ENCODE measurements at places on chromosomes 4 and X.

DNA sequence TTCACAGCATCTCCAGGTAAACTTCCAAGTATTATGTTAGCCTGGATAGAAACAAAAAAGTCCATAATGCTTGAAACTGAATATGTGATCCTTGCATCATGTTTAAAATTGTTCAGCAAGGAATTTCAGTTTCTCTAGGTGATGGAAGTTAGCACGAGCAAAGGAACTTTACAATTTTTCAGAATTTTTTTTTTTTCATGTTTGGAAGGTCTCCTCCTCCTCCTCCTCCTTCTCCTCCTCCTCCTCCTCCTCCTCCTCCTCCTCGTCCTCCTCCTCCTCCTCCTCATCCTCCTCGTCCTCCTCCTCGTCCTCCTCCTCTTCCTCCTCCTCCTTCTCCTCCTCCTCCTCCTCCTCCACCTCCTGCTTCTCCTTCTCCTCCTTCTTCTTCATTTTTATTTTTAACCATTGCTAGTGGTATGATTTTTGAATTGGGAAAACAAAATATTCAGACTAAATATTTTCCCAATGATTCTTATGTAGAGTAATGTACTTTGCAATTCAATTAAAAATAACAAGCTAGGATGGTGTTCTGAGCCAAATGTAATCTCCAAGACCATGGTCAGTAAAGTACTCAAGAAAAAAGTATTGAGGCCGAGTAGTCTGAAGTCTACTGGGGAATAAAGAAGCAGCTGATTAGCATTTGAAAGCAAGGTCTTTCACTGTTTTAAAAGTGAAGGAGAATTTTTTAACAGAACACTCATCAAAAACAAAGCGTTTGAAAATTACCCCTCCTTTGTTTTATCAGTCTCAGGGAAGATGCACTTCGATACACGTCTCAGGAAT lies 420.9 kb upstream of the ATOH1 start:
- DNase-seq, result no peak

GRCh38 chr4:146335763-146336409 lies 121.5 kb downstream of the REELD1 start:
- DNase-seq, result no peak

DNA sequence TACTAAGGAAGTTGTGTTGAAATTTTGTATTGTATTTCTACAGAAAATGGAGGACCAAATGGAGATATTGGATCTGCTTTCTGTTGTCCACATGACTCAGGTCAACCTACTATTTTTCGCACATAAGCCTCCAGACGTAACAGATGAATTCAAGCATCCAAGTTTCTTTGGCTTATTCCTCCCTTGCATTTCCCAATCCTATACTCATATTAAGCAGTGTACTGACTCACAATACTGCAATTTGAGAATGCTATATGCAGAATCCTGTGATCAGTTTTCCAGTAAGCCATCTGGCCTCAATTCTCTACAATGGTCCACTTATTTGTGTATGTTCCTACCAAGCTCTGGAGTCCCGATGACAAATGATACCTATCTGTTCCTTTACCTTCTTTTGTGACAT lies 75.7 kb downstream of the ASB9 start:
- DNase-seq, result no peak

GRCh38 chr4:94214703-94215319 lies 7.1 kb downstream of the SMARCAD1 start:
- DNase-seq, result no peak

DNA sequence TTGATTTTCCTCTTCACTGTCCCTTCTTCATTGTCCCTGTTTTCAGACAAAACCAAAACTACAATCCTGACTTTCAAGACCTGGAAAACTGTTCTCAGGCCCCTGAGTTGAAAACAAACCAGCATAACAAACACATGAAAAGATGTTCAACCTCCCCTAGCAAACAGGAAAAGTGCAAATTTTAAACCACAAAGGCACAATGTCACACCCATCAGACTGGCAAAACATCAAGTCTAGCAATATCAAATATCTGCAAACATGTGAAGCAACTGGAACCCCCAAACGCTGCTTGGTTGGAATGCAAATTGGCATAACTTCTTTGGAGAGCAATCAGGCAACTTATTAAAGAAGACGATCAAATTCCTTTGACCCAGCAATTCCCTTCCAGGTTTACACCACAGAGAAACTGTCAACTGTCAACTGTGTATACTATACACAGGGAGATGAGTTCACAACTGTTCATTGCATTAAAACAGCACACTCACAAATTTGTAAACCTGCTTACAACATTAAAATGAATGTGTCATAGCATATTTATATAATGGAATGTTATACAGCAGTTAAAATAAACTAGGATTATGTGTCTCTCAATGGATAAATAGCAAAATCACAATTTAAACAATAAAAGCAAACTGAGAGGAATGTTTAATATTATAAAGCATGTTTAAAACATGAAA lies 7.0 kb downstream of the USP46 start:
- DNase-seq, result no peak

GRCh38 chrX:49233887-49234555 lies 881 bp upstream of the CACNA1F start:
- DNase-seq, result no peak

DNA sequence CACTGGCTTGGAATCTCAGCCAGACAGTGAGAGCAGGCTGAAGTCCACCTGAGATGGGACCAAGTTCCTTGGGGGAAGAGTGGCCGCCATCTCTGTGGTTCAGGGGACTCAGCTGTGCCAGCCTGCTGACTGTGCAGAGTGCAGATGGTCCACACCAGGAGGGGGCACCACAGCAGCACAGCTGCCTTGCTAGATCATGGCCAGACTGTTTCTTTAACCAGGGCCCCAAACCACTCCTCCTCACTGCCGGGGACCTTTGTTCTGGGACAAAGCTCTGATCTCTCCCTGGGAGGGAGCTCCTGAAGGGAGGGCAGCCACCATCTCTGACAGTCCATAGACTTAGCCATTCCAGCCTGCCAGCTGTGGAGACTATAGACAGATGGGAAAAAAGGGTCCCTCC lies 2189.6 kb downstream of the PCDH7 start:
- DNase-seq, result no peak

- no peak for DNase-seq
These were observed 1180.8 kb upstream of the PABPC4L start for GRCh38 chr4:135382280-135382959.

- DNase-seq, result no peak
These were observed 11.6 kb downstream of the TXLNG start for GRCh38 chrX:16797841-16798240.

GRCh38 chr4:184012937-184013336 lies 107.8 kb downstream of the STOX2 start:
- peak; percentile 9 for DNase-seq

DNA sequence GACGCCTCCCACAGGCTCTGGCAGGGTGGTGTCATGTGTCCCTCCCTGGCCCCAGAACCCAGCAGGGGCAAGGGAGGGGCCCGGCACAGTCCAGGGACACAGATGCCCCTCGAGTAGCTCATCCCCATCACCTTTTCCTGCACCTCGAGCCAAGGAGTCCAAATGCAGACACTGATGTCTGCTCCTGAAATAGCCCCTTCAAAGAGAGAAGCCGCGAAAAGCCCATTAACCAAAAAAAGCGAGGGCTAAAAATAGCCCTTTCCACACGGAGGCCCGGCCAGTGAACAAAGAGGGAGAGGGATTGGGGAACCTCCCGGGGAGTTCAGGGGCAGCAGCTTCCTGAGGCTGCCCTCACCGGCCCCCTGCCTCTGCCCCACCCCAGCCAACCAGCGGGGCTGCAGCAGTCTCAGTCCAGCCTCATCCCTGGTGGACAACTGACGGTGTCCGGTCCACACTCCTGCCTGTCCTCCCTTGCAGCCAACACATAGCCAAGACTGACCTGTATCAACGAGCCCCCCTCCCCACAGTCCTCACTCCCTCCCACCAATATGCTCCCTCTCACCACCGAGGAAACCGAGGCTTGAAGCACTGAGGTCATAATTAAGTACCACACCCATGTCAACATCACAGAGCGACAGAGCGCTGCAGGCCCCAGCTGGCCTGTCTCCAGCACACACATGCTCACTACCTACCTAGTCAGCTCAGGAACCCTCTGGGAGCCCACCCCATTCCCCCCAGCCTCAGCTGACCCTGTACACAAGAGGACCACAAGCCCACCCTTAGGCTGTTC lies 23.9 kb downstream of the WDR1 start:
- no peak for DNase-seq

GRCh38 chrX:7347465-7347864 lies 199.5 kb upstream of the PUDP start:
- no peak for DNase-seq

DNA sequence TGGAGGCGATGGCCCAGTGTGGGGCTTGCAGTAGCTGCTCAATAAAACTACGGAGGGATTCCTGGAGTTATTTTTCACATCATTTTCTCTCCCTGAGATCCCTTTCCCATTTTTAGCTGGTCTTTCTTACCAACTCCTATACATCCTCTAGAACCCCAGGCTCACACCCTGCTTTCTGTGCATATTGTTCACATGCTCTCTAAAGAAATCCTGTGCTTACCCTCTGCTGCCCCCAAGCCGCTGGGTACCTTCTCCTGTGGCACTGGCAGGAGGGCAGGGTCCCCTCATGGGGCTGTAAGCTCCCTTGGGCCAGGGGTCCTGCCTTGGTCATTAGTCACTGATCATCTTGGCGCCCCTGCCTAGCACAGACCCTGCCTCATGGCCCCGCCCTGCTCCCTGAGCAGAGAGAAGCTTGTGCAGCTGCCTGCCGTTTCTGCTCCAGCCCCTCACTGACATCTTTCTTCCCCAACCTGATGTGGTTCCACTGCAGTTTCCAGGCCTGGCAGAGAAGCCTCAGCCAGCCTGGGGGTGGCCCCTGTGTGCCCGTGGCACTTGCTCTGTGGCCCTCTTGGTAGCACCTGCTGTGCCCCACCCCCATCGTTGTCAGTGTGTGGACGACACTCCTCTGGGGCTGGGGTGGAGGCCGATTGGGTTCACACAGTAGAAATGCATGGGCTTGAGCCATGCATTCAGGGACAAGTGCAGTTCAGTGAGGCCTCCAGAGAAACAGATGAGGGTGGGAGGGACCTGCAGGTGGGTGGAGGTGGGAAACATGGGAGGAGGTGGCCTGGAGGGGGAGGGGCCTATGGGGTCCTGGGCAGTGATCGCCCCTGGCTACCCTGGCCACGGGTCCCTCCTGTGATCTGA lies 69.5 kb downstream of the WFS1 start:
- DNase-seq, result no peak

DNA sequence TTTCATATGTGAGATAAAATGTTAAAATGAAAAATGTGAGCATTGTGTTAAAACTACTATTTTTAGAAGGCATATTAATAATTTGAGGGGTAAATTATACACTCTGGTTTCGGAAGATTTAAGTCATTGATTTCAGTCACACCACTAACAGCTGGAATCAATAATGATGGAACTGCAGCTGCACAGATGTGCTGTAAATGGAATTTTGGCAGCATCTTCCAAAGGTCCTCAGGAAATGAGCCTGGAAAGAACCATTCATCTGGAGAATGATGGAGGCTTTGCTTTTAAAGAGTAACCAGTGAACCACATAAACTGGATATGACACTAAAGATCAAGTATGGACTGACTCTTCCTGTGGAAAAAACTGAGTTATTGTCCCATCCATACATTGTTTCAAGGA lies 759.0 kb upstream of the EPHA5 start:
- no peak for DNase-seq

DNA sequence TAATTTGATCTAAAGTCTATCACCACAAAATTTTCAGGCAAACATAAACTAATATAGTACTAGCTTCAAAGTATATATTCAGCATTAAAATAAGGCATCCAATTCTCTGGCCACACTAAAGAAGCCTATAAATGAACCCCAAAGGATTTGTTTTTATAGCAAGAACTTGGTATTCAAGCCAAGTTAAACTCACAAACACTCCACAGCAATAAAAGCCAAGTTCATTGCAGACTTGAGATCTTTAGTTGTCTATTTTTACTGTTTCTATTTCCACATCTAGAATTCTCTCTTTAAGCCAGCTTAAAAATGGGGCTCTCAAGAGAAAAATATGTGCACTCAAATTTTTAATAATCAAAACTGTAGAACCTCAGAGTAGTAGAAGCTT lies 51.1 kb downstream of the WDFY3 start:
- DNase-seq, result no peak

GRCh38 chrX:142084611-142085010 lies 120.5 kb downstream of the MAGEC2 start:
- no peak for DNase-seq
